ENCODE measurements at places on chromosomes 4 and X.
A peak's percentile ranks its signal among the peaks of the same experiment; 100 is the strongest.

DNA sequence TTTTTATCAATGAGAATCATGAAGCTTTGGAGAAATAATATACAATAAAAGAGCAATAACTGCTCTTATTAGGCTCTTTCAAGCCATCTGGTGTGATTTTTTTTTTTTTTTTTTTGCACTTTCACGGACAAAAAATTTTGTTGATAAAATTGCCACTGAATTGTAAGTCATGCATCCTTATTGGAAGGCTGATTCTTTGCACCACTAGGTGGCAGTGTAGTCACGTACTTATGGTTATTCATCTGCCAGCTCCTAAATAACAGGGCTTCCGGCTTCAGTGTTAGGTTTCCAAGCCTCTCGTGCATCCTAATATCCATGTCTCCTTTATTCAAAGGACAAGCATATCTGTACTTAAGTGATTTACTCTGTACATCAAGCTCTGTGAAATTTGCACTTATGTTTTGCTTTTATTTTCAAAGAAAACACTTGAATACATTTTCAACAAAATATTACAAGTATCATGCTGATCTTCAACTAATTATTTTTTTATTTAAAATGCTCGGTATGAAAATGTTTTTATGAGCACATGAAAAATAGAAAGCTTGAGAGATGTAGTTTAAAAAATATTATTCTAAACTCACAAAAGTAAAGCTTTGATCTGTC is 1578.3 kb upstream of the TENM3 start:
- peaks cover 5% of the 10 kb centered on the region for H3K4me1 ChIP-seq
- H3K27me3 ChIP-seq: no peaks in the 10 kb centered on the region
- no peak overlapping the region for H3K27ac ChIP-seq

- H3K4me3 ChIP-seq: peak overlapping the region; percentile 68
- peaks cover 100% of the 10 kb centered on the region for H3K27me3 ChIP-seq
- H3K27ac ChIP-seq: no peak overlapping the region
Measured at GRCh38 chr4:54097152-54097551, 2.8 kb upstream of the GSX2 start.

DNA sequence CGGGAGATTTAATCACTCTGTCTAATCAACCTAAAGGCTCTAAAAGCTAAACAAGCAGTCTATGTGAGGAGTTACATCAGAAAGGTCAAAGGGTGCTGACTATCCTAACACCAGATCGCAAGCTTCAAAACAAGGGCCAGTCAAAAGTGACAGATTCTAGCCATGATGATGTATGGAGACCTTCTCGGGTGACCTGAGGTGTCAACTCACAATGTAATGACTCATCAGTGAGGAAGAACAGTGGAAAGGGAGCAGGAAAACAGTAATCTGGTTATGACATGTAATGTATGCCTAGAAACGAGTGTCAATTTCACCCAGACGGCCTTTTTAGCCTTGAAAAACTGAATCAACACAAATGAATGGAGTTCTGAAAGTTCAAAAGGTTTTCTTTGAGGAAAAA is 375.3 kb downstream of the IDS start:
- no peak overlapping the region for H3K4me3 ChIP-seq
- H3K4me1 ChIP-seq: no peaks in the 10 kb centered on the region
- H3K27ac ChIP-seq: no peak overlapping the region

DNA sequence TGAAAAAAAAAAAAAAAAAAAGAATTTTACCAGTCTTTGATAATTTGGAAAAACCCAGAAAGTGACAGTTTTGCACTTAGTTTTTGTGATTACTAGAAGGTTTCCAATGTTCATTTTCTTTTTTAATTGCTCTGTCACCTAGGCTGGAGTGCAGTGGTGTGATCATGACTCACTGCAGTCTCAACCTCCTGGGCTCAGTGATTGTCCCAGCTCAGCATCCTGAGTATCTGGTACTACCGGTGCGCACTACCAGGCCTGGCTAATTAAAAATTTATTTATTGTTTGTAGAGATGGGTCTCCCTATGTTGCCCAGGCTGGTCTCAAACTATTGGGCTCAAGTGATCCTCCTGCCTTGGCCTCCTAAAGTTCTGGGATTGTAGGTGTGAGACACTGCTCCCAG is 3.3 kb downstream of the NUDT9 start:
- H3K36me3 ChIP-seq: no peaks in the 10 kb centered on the region
- DNase-seq: no peak
- H3K27ac ChIP-seq: no peak overlapping the region
- H3K4me1 ChIP-seq: peaks cover 21% of the 10 kb centered on the region
- H3K4me3 ChIP-seq: no peak overlapping the region

DNA sequence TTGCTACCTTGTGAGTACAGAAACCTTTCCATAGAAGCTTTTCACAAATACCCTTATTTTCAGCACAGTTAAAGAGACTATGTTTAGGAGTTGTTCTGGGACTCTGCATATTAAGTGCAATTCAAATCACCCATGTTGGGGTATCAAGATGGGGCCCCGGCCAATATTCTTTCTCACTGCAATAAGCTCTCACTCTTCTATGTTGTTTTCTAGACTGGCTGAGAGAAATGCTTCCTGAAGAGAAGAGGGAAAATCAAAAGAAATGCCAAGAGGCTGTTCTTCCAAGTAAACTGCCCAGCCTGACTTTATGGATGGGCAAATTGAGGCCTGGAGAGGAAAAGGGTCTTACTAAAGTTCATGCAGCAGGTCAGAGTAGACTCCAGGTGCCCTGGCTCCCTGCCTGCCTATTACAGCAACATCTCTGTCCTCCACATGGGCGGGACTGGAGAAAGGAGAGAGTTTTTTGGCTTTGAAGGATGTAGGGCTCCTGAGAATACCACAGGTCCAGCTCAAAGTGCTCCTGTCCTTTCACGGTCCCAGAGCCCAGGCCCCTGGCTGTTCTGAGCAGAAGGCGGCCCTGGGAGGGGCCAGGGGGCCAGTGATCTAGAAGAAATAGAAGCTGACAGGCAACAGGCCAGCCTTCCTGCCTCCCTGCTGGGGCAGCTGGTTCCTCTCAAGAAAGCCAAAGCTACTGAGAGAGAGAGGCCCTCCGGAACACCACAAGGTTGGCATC is 745 bp upstream of the IQSEC2 start:
- DNase-seq: no peak
- H3K4me3 ChIP-seq: no peak overlapping the region
- no peaks in the 10 kb centered on the region for H3K36me3 ChIP-seq
- H3K27me3 ChIP-seq: no peaks in the 10 kb centered on the region

DNA sequence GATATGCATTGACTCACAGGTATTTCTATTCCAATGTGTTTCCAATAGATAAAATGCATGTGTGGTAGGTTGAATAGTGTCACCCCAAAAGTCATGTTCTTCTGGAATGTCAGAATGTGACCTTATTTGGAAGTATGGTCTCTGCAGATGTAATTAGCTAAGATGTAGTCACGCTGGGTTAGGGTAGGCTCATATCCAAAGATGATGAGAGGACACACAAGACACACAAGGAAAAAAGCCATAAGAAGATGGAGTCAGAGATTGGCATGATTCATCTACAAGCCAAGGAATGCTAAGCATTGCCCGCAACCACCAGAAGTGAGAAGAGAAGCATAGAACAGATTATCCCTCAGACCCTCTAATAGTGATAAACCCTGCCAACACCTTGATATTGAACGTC is 17.5 kb downstream of the ZNF330 start:
- no peak overlapping the region for H3K27ac ChIP-seq
- no peaks in the 10 kb centered on the region for H3K27me3 ChIP-seq
- H3K36me3 ChIP-seq: peaks cover 8% of the 10 kb centered on the region
- no peak for DNase-seq
- H3K4me1 ChIP-seq: no peaks in the 10 kb centered on the region
- H3K4me3 ChIP-seq: no peak overlapping the region

GRCh38 chr4:7768736-7769135 is 170.9 kb downstream of the AFAP1 start:
- H3K27me3 ChIP-seq: no peaks in the 10 kb centered on the region
- no peaks in the 10 kb centered on the region for H3K4me1 ChIP-seq
- no peaks in the 10 kb centered on the region for H3K36me3 ChIP-seq
- H3K27ac ChIP-seq: no peak overlapping the region
- no peak for DNase-seq
- H3K4me3 ChIP-seq: no peak overlapping the region

DNA sequence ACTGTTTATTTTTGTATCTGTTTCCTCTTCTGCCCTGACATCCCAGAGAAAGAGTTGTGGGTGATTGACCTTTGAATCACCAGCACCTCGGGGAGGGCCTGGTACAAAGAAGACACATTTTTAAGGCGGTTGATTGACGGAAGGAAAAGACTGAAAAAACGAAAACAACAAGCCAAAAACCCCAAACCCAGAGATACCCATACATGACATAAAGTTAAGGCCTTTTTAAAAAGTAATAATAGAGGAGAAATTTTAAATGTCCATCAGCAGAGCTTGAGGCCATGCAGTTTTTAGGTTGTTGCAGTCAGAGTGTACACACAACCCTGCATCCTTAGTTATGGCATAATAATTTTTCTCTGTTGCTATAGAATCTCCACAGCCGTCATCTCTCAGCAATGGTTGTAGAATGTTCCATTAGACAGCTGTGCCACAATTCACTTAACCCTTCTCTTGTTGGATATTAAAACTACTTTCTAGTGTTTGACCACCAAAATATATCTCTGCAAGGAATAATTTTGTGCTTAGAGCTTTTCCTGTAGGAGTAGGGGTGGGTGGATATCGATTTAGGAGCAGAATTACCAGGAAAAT is 110.2 kb downstream of the GNL3L start:
- no peaks in the 10 kb centered on the region for H3K36me3 ChIP-seq
- no peaks in the 10 kb centered on the region for H3K27me3 ChIP-seq
- no peak for DNase-seq
- peak overlapping the region; percentile 97 for H3K27ac ChIP-seq
- peak overlapping the region; percentile 55 for H3K4me3 ChIP-seq
- H3K4me1 ChIP-seq: peaks cover 20% of the 10 kb centered on the region

DNA sequence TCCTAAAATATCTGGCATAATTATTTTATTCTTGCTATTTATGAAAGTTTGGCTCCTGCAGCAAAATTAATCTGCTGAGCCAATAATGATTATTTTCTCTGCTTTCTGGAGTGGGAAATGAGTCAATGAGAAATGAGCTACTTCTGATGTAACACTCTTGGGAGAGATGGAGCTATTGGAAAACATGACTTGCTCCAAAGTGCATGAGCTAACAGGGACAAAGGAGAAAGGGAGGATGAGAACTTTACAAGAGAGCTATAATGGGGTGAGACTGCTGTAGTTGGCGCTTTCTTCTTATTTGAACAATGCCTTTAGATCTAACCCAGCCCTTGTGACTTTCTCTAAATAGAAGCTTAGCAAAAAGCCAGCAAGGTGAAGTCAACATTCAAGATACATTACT is 615.1 kb downstream of the ANKRD50 start:
- H3K4me1 ChIP-seq: no peaks in the 10 kb centered on the region
- no peak for DNase-seq
- no peaks in the 10 kb centered on the region for H3K36me3 ChIP-seq
- no peak overlapping the region for H3K27ac ChIP-seq
- H3K27me3 ChIP-seq: no peaks in the 10 kb centered on the region

DNA sequence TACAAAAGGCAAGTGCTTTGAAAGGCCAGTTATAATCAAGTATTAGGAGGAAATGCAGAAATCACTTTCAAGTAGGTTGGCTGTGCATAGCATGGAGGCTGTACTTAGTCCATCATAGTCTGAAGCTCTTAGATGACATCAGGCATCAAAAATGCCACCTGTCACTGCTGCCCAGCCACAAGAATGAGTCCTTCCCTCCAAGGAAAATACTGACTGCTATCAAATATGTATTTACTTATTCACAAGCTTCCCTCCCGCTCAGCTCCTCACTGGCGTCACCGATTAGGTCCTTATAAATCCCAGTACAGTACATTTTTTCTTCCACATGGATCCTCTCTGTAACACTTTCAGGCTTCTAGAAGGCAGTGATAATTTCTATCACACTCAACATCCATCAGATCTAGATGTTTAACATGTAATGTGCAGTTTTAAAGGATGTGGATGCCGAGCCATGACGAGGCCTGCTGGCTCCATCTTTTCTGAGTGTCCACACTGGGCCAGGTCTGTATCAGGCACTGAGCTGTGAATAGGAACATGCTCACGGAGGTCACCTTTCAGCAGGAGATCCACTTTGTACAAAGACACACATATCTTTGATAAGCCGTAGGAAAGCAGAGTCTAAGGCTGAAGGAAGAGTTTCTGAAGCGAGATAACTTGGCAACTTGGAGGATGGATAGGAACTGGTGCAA is 121.9 kb downstream of the PALLD start:
- no peaks in the 10 kb centered on the region for H3K36me3 ChIP-seq
- peaks cover 19% of the 10 kb centered on the region for H3K4me1 ChIP-seq
- H3K27ac ChIP-seq: no peak overlapping the region
- DNase-seq: no peak
- H3K27me3 ChIP-seq: no peaks in the 10 kb centered on the region

- no peaks in the 10 kb centered on the region for H3K36me3 ChIP-seq
- H3K4me3 ChIP-seq: no peak overlapping the region
- H3K27ac ChIP-seq: no peak overlapping the region
- no peaks in the 10 kb centered on the region for H3K4me1 ChIP-seq
- DNase-seq: no peak
- no peaks in the 10 kb centered on the region for H3K27me3 ChIP-seq
Measured at GRCh38 chr4:105296672-105297071, 150.0 kb downstream of the TET2 start.

DNA sequence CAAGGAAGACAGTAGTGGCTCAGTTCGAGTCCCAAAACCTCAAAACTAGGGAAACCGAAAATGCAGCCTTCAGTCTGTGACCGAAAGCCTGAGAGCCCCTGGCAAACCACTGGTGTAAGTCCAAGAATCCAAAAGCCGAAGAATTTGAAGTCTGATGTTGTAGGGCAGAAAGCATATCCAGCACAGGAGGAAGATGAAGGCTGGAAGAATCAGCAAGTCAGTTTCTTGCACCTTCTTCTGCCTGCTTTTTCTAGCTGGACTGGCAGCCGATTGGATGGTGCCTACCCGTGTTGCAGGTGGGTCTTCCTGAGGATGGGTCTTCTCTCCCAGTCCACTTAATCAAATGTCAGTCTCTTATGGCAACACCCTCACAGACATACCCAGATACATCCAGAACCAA is 95.0 kb downstream of the STK32B start:
- H3K36me3 ChIP-seq: no peaks in the 10 kb centered on the region
- H3K4me3 ChIP-seq: no peak overlapping the region
- H3K4me1 ChIP-seq: no peaks in the 10 kb centered on the region
- no peak overlapping the region for H3K27ac ChIP-seq
- no peak for DNase-seq

GRCh38 chr4:6727081-6727942 is 11.3 kb downstream of the BLOC1S4 start:
- H3K4me3 ChIP-seq: no peak overlapping the region
- DNase-seq: peak; percentile 27
- H3K27me3 ChIP-seq: no peaks in the 10 kb centered on the region
- H3K27ac ChIP-seq: no peak overlapping the region
- no peaks in the 10 kb centered on the region for H3K36me3 ChIP-seq
- no peaks in the 10 kb centered on the region for H3K4me1 ChIP-seq

GRCh38 chrX:29640106-29640505 is 575.3 kb upstream of the MAGEB2 start:
- no peaks in the 10 kb centered on the region for H3K4me1 ChIP-seq
- no peak overlapping the region for H3K27ac ChIP-seq
- no peaks in the 10 kb centered on the region for H3K27me3 ChIP-seq
- H3K36me3 ChIP-seq: no peaks in the 10 kb centered on the region

Data from GM23338 (cell line).